Keratinocyte (primary cell): ENCODE measurements at places on chromosomes 3 and 15. TPM values are rescaled to one million over a fixed set of nuclear protein-coding genes. Genes with fewer than 3 reads are reported as not detected.
A peak's percentile ranks its signal among the peaks of the same experiment; 100 is the strongest.

- no peak overlapping the region for H3K4me3 ChIP-seq
- no peak for DNase-seq
- H3K27me3 ChIP-seq: no peaks in the 10 kb centered on the region
Observed at GRCh38 chr3:195178124-195178910, 92.6 kb downstream of the XXYLT1 start.

GRCh38 chr15:40320931-40321371 lies 2.5 kb upstream of the INAFM2 start:
- no peaks in the 10 kb centered on the region for H3K36me3 ChIP-seq
- H3K4me3 ChIP-seq: no peak overlapping the region
- DNase-seq: no peak
- H3K27me3 ChIP-seq: no peaks in the 10 kb centered on the region

GRCh38 chr3:28601291-28601690 lies 252.7 kb upstream of the AZI2 start:
- H3K27me3 ChIP-seq: no peaks in the 10 kb centered on the region
- H3K27ac ChIP-seq: no peak overlapping the region
- H3K4me3 ChIP-seq: no peak overlapping the region
- no peaks in the 10 kb centered on the region for H3K36me3 ChIP-seq

DNA sequence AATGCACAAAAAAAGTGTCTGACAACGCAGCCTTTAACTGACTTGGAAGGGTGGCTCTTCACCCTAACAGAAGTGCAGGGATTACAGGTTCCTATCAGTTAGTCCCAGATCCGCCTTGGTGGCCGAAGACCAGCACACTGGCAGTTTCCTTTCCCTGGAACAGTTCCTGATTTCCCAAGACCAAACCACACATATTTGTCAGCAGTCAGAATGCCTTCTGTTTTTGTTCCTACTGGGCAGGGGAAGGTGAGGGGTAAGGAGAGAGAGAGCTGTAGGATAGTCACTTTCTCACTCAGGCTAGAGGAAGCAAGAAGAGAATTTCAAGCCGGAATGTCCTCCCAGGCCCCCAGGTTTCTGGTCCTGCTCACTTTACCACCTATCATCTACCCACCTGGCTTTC lies 9.2 kb downstream of the CXCR6 start:
- H3K4me3 ChIP-seq: no peak overlapping the region
- no peak overlapping the region for H3K27ac ChIP-seq
- DNase-seq: no peak
- no peaks in the 10 kb centered on the region for H3K27me3 ChIP-seq

DNA sequence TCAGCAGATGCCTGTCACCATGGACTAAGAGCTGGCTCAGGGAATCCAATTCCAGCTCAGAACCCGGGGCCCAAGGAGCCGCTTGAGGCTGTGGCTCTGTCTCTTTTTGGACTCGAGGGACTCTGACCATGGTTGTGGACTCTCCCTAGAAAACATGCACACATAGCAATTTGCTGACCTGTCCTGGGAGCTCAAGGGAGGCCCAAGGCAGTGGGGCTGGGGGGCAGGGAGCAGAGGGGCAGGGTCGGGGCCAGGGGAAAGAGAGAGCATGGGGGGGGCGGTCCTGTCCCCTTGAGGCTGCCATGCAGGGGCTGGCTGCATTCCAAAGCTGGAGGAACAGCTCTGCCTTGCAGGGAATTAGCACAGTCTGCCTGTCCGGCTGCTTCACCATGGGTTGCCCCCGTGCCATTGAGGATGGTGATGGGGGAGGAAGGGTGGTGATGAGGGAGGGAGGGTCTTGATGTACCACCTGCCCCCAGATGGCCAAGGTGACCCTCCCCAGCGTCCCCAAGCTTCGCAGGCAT lies 190.1 kb downstream of the GOLGA6L6 start:
- no peaks in the 10 kb centered on the region for H3K27me3 ChIP-seq
- DNase-seq: no peak
- no peak overlapping the region for H3K27ac ChIP-seq
- no peaks in the 10 kb centered on the region for H3K36me3 ChIP-seq
- H3K4me3 ChIP-seq: no peak overlapping the region

GRCh38 chr15:85430406-85431204 lies 50.2 kb downstream of the AKAP13 start:
- H3K4me3 ChIP-seq: no peak overlapping the region
- H3K4me1 ChIP-seq: peaks cover 10% of the 10 kb centered on the region
- no peaks in the 10 kb centered on the region for H3K36me3 ChIP-seq
- no peak overlapping the region for H3K27ac ChIP-seq
- no peak for DNase-seq
- H3K27me3 ChIP-seq: no peaks in the 10 kb centered on the region

GRCh38 chr3:37625690-37626360 lies 235.9 kb upstream of the CTDSPL start:
- no peak overlapping the region for H3K27ac ChIP-seq
- peaks cover 4% of the 10 kb centered on the region for H3K4me1 ChIP-seq
- DNase-seq: no peak
- no peaks in the 10 kb centered on the region for H3K36me3 ChIP-seq
- H3K4me3 ChIP-seq: no peak overlapping the region
- peaks cover 5% of the 10 kb centered on the region for H3K27me3 ChIP-seq

DNA sequence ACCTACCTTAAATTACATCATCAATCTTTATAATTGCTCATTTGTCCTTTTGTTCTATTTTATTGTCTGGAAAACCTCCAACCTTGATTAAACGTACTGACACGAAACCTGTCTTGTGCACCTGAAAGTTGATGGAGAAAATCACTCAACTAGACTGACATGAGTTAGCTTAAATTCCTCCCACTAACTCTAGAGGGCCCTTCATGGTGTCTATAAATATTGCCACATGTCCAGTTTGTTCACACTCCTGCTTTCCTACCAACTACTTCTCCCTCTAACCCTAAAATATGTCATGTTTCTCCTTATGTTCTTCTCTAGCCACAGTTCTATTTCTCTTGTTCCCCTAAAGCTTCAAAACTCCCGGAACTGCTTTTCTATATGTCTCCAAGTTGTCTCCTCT lies 59.8 kb upstream of the SGO1 start:
- no peak for DNase-seq
- no peaks in the 10 kb centered on the region for H3K4me1 ChIP-seq
- no peak overlapping the region for H3K27ac ChIP-seq

DNA sequence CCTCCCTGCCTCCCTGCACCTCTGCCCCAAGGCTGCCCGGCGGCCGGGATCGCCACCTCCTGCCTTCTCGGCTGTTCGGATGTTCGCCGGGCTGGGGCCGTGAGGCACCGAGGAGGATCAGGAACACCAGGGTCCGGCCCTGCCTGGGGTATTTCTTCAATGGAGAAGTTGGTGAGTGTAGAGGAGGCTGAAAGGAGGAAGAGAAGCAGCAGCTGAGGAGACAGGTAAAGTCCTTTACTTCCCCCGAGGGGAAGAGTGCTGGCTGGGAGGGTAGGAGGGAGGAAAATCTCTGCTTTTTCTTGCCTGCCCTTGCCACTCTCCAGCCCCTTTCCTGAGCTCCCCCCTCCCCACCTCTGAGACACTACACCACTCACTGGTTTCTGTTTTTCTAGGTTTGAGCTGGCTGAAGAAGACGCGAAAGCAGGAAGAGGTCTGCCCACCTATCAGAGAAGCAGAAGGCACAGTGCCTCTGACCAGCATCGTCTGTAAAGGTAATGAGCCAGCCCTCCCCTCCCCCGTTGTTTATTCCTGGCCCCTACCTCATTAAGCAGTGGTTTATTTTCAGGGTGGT lies 519 bp downstream of the ASB7 start:
- peak overlapping the region; percentile 94 for H3K4me3 ChIP-seq
- H3K4me1 ChIP-seq: peaks cover 22% of the 10 kb centered on the region
- H3K36me3 ChIP-seq: peaks cover 4% of the 10 kb centered on the region
- no peaks in the 10 kb centered on the region for H3K27me3 ChIP-seq
- peak overlapping the region; percentile 92 for H3K27ac ChIP-seq

GRCh38 chr3:114861666-114862065 lies 285.4 kb downstream of the ZBTB20 start:
- H3K27ac ChIP-seq: no peak overlapping the region
- H3K4me1 ChIP-seq: no peaks in the 10 kb centered on the region
- DNase-seq: no peak
- no peak overlapping the region for H3K4me3 ChIP-seq
- no peaks in the 10 kb centered on the region for H3K36me3 ChIP-seq
- H3K27me3 ChIP-seq: no peaks in the 10 kb centered on the region

DNA sequence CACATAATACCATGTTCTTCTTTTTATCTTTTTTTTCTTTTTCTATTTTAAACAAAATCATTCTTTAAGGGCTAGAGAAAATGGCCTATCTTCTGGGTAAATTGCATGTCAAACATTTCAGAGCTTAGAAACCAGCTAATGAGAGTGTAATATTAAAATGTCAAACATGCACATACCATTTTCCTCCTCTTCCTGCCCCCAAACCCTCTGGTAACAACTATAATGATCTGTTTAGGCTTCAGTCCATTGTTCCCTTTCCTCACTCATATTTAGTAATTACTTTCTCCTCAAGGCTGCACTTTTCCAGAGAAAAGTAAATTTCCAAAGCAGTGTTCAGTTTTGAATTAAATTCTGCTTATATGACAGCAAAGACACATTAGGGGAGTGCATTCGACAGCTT lies 224.3 kb upstream of the ROBO2 start:
- H3K36me3 ChIP-seq: no peaks in the 10 kb centered on the region
- no peaks in the 10 kb centered on the region for H3K4me1 ChIP-seq
- DNase-seq: no peak
- no peak overlapping the region for H3K4me3 ChIP-seq
- no peak overlapping the region for H3K27ac ChIP-seq

DNA sequence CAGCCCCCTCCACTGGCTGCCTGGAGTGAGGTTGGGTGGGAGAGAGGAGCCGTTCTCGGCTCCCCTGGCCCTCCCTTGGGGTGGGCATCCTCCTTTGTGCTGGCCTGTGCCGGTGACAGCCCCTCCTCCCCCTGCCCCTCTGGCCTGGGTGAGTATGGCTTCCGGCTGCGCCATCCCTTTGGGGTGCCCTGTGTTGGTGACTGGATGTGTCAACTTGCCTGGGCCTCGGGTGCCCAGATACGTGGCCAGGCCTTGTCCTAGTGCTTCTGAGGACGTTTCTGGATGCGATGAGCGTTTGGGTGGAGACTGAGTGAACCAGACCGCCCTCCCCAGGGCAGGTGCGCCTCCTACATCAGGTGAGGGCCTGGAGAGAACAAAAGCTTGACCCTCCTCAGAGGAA lies 59.7 kb downstream of the PLXNA1 start:
- DNase-seq: no peak
- H3K36me3 ChIP-seq: no peaks in the 10 kb centered on the region
- H3K27me3 ChIP-seq: no peaks in the 10 kb centered on the region
- peaks cover 17% of the 10 kb centered on the region for H3K4me1 ChIP-seq
- H3K4me3 ChIP-seq: no peak overlapping the region

GRCh38 chr15:92000709-92001108 lies 147.2 kb downstream of the SLCO3A1 start:
- no peaks in the 10 kb centered on the region for H3K27me3 ChIP-seq
- DNase-seq: no peak
- no peaks in the 10 kb centered on the region for H3K4me1 ChIP-seq

- H3K27me3 ChIP-seq: no peaks in the 10 kb centered on the region
- no peak overlapping the region for H3K4me3 ChIP-seq
- H3K27ac ChIP-seq: no peak overlapping the region
- no peaks in the 10 kb centered on the region for H3K4me1 ChIP-seq
- no peaks in the 10 kb centered on the region for H3K36me3 ChIP-seq
Observed at GRCh38 chr3:64508140-64508539, 179.7 kb downstream of the ADAMTS9 start.

DNA sequence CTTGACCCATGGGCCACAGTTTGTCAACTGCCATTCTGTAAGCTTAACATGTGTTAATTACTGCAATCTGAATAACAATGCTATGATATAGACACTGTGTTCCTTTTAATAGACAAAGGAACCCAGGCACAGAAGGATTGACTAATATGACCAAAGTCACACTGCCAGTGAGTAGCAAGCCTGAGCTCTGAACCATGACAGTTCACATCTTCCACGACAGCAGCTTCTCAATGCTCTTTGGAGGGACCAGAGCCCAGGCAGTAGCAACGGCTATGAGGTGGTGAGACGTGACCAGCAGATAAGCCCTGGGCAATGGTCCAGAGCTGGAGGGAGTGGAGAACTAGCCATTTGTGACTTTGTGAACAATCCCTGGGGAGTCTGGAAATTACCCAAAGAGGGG lies 19.4 kb downstream of the CA12 start:
- no peak overlapping the region for H3K4me3 ChIP-seq
- H3K4me1 ChIP-seq: peaks cover 8% of the 10 kb centered on the region
- H3K27ac ChIP-seq: no peak overlapping the region
- no peaks in the 10 kb centered on the region for H3K27me3 ChIP-seq
- H3K36me3 ChIP-seq: peaks cover 16% of the 10 kb centered on the region
- DNase-seq: no peak

GRCh38 chr15:95281470-95281869 lies 1049.0 kb upstream of the NR2F2 start:
- no peak overlapping the region for H3K4me3 ChIP-seq
- H3K4me1 ChIP-seq: no peaks in the 10 kb centered on the region
- H3K27me3 ChIP-seq: no peaks in the 10 kb centered on the region
- no peak overlapping the region for H3K27ac ChIP-seq

DNA sequence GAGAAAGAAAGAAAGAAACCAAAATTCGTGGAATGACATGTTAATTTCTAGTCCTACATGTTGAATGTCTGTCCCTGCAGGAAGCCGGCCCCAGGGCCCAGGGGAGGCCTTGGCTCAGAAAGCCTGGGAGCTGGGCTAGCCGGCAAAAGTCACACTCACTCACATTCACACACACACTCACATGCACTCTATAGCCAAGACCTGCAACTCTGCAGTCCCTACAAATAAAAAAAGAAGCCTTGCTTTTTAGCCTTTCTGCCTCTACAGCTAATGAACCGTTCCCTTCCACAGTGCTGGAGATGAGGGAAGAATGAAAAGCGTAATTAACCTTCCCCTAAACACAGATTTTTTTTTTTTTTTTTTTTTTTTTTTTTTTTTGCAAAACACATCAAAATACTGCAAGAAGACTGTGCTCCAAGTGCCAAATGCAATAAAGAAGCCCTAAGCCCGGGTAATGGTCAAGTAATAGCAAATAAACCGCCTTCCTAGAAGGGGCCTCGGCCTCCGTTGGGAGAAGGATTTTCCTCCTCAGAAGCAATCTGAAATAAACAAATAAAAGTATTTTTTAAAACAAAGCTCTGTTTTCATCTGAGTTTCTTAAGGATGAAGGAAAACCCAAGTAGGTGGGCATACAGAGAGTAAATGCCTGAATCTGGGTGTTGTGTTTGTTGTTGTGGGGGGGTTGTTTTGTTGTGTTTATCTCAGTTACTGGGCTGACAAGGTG lies 4.3 kb downstream of the MECOM start:
- H3K36me3 ChIP-seq: no peaks in the 10 kb centered on the region
- no peak for DNase-seq
- no peak overlapping the region for H3K27ac ChIP-seq
- peaks cover 12% of the 10 kb centered on the region for H3K4me1 ChIP-seq

- DNase-seq: no peak
- H3K36me3 ChIP-seq: no peaks in the 10 kb centered on the region
- H3K4me1 ChIP-seq: no peaks in the 10 kb centered on the region
Observed at GRCh38 chr3:129320261-129320660, 41.6 kb downstream of the HMCES start.

Gene ROPN1
- polyA plus RNA-seq: 0.35 to 0.62 TPM (median 0.45 TPM) in 3 replicates

Gene RPL35A
- polyA plus RNA-seq: 880 to 1,184 TPM (median 885 TPM) in 3 replicates

Gene CPNE9
- polyA plus RNA-seq: not detected in 3 replicates

Gene PRR20G
- polyA plus RNA-seq: 0.05 TPM in 1 of 3 replicates, not detected in the others

Gene RBM15B
- polyA plus RNA-seq: 10.1 to 17.4 TPM (median 10.2 TPM) in 3 replicates

Gene KLHL40
- polyA plus RNA-seq: not detected in 3 replicates

Gene MKRN2
- 31.8 to 35.1 TPM (median 34.3 TPM) in 3 replicates for polyA plus RNA-seq

Gene GOLGA6L26
- polyA plus RNA-seq: not detected in 3 replicates

Gene CTXN2
- not detected in 3 replicates for polyA plus RNA-seq

Gene GPR171
- not detected in 3 replicates for polyA plus RNA-seq
